CD14-positive monocyte (primary cell): ENCODE measurements at places on chromosomes 1 and 21.

- DNase-seq = no peak
Measured at GRCh38 chr1:201346337-201346939, 31.0 kb downstream of the TNNT2 start.

DNA sequence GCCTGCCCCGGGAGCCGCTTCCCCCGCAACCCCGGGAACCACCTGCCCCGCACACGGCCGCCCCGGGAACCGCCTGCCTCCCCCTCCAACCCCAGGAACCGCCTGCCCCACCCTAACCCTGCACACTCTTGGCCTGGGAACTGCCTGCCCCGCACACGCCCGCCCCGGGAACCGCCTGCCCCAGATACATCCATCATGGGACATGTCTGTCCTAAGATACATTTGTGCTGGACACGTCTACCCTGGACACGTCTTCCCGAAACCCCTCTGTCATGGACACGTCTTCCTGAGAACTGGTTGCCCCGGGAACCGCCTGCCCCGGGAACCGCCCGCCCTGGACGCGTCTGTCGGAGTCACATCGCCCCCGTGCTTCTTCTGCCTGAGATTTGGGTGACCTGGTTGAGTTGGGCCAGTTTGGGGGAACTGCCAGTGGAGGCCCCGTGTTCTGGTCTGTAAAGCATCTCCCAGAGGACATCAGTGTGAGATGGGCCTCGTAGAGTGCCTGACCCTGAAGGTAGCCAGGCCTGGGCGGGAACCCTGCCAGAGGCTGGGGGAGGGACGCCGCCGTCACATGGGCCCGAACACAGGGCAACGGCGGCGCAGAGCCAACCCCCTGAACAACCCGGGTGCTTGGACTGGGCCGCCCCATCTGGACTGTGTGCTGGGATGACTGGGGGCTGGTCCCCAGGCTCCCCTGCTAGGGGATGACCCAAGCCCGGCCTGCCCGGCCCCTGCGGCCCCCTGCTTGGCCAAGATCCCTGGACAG, 3.6 kb downstream of the PERM1 start:
- DNase-seq = no peak

DNA sequence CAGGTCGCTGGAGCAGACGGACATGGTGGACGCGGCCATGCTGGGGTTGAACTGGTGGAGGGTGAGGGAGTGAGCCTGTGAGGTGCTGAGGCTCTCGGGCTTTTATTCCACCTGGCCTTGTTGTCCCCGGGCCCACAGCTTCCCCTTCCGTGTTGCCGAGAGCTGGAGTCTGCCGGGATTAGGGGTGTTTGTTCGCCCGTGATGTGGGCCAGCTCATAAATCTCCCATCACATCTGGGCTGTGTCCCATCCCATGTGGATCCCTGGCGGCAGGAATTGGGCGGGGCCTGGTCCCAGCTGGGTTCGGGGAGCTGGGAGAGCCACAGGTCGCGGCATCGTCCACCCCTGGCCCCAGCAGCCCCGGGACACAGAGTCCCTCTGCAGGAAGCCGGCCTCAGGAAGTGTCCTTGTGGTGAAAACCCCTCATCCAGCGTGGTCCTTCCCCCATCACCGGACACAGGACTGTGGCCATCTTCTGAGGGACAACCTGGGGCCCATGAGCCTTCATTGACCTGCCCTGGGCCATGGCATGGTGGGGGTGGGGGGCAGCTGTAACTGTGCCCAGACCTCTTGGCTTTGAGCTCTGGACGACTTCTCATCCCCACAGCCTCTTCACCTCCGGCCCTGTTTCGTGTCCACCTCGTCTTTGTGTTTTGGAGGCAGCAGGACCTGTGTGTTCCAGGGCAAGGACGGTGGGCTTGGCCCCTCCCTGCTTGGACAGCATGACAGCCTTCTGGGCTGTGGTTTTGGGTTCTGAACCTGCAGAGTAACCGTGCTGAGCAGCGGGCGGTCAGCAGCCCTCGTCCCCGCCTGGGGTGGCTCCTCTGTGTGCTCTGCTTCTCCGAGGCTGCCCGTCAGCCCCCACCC, at the start of gene KRTAP10-6:
Gene KRTAP10-6, minus strand, starts transcription at position 60 of the 866 bp plus-strand sequence. Its CDS starts 21 bp downstream, at position 39.
- no peak for DNase-seq

- DNase-seq = no peak
Measured at GRCh38 chr1:204345438-204345841, 14.3 kb downstream of the PLEKHA6 start.

DNA sequence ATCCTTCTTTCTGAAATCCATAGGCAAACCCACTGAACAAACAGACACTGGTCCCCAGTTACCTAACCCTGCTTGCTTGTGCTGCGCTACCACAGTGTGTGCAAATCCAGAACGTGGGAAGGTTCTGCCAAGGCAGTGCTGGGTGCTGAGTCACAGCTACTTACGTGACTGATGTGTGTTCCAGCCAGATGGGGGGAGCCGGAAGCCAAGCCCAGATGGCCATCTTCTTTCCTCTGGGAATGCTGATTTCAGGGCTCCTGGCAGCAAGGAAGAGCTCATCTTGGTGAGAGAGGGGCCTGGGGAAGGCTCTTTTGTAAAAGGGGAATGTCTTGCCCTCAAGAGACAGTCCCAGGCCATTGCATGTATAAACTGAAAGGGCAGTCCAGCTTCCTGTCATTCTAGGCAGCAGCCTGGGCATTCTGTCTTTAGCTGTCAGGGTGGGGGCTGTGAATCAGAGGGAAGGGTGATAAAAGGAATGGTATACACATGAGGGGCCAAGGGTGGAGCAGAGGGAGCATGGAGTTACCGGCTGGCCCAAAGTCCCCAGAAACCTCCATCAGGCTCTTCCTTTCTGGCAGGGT, 54.1 kb downstream of the CD46 start:
- no peak for DNase-seq

DNA sequence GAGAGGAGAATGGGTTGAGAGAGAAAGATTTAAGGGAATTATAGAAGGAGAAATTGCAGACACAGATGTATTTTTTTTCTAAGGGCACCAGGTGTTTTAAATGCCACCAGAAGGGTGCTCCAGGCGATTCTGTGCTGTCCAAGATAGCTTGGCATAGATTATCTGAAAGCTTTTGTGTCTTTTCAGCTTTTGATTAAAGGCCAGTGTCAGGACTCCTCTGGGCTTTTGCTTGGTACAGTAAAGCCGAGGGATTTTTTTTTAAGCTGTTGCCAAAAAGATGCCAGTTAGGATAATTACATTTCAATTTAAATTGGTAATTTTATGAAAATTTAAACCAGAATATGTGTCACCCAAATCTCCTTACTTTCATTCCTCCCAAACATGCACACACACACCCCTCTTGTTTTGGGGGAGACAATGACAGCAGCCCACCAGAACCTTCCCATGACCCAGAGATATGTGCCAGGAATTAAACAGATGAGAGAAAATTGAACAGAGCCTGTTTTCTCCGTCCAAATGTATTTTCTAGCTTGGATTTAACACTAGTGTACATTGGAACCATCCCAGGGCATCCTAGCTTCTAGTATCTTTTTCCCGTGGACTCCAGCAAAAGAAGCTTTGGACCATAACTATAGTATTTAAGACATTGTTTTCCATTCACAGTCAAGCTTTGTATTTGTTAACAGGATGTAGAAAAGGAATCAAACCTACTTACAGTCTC, 670.7 kb upstream of the CXADR start:
- no peak for DNase-seq

GRCh38 chr1:41662061-41662764, 177.7 kb upstream of the EDN2 start:
- DNase-seq = peak; percentile 61

GRCh38 chr1:216670118-216670883, 52.9 kb downstream of the ESRRG start:
- DNase-seq = no peak

DNA sequence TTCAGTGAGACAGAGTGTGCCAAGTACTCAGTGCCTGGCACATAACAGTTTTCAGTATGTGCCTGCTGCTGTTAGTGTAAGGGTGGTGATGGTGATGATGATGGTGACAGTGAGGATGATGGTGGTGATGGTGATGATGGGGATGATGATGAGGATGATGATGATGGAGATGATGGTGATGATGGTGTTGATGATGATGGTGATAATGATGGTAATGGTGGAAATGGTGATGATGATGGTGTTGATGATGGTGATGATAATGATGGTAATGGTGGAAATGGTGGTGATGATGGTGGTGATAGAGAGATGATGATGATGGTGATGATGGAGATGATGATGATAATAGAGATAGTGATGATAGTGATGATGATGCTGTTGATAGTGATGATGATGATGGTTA, 62.0 kb downstream of the AJAP1 start:
- DNase-seq = no peak

DNA sequence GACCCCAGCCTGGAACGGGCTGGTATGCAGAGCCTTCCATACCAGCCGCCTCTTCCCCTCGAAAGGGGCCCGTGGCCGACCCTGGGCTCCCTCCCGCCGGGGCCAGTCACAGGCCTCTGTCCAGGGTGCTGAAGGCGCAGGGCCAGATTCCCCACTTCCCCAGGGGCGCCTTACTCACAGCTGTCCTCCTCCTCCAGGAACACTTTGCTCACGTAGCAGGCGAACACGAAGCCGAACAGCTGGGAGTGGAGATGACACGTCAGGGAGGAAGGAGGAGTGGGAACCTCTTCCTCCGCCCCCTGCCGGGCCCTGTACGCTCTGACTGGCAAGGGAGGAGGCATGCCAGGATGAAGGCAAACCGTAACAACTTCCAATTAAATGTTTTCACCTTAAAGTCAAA, 57.3 kb downstream of the NKAIN1 start:
- peak; percentile 38 for DNase-seq

GRCh38 chr21:34989337-34990151, 59.6 kb downstream of the RUNX1 start:
- DNase-seq = no peak

- DNase-seq = no peak
Measured at GRCh38 chr1:153025797-153026196, 5.2 kb upstream of the SPRR1B start.

DNA sequence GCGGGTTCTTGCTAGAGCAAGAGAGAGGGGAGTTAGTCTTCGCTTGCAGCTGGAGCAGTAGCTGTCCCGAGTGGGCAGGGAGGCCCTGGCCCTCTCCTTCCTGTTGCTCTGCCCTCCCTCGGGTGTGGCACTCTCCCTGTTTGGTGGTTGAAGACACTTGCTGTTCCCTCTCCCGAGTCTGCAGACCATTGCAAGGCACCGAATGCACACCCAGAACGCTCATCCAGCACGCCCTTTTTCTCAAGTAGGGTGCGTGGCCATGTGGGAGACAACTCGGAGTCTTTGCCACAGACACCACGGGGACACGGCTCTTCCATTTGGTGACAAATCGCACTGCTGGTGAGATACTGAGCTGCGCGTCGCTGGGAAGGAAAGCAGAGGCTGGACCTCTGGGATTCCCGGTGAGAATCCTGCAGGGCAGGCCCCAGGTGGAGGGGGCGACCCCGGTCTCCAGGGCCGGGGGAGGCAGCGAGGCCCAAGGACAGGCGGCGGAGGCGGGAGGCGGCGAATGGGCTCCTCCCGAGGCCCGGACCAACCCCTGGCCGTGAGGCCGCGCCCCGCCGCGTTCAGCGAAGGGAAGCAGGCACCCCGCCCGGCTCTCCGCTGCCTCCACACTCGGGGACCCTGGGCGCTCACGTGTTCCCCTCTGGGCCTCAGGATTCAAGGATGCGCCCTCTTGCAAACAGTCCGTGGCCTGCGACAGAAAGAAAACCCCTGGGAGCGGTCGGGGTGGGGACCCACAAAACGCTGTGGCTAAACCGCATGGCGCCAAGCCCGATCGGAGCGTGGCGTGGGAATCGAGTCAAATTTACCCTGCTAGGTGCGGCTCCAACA, 10.4 kb upstream of the TMEM200B start:
- no peak for DNase-seq

GRCh38 chr1:182337736-182338571, 53.6 kb downstream of the GLUL start:
- no peak for DNase-seq

- DNase-seq = no peak
Measured at GRCh38 chr1:1357871-1358432, 403 bp downstream of the MXRA8 start.

GRCh38 chr1:14980621-14981218, 172.8 kb upstream of the TMEM51 start:
- no peak for DNase-seq

DNA sequence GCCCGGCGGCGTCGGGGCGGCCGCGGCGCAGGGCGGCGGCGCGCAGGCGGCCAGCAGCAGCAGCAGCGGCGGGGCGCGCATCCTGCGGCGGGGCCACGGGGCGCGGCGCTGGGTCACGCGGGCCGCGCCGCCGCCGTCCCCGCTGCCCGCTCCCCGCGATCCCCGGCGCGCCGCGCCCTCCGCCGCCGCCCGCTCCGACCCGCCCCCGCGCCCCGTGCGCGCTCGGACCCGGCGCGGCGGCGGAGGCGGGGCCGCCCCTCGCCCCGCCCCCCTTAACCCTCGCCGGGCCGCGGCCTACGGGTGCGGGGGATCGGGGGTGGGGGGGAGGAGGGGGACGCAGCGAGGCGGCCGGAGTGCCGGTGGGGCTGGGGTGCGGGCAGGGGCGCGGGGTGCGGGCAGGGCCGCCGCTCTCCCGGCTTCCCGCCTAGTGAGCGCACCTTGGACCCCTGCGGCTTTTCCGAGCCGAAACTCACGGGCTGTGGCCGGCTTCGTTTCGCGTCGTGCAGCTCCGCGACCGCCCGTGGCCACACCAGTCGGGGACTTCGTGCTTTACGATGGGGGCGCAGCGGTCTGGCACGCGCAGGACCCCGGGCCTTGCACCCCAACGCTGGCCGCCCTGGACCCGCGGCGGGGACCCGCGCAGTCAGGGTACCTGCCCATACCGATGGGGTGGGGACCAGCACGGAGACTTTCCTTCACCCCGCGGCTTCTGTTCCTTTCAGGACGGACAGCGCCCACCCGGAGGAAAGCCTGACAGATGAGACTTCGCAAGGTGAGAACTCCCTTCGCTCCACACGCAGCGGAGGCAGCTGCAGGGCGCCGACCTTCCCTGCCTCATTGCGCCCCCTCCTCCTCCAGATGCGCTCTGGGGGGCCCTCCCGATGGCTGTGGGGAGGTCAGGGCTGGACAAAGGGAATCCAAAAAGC, at the start of gene FNDC10:
Gene FNDC10, minus strand, starts transcription at position 201 of the 926 bp plus-strand sequence. Its CDS starts 120 bp downstream, at position 81.
- no peak for DNase-seq

DNA sequence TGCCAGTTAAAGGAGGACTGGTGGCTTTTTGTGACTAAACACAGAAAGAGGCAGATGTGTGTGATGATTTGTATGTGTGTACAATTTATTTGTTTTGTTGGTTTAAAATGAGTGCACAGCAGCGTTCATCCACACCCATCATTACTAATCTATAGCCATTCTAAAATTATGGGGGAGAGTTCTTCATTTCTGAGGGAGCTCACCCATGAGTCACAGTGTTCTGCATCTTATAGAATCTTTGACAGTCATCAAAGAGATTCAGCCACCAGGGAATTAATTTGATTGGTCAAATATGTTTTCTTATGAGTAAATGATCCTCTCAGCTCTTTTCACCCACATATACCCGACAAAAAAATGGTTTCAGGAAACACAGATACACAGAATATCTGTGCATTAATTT, 147.9 kb downstream of the GREM2 start:
- DNase-seq = no peak

GRCh38 chr1:94339206-94339927, 78.8 kb upstream of the ABCD3 start:
- DNase-seq = peak; percentile 16
